Left colon (tissue), 2 donors: ENCODE measurements at places on chromosomes 2 and 18. TPM values are rescaled to one million over a fixed set of nuclear protein-coding genes. Genes with fewer than 3 reads are reported as not detected.

Gene SLC19A3
- 8.5 TPM for total RNA-seq

Gene TMEM178A
- total RNA-seq = 2.0 TPM

GRCh38 chr2:221554769-221555493 lies 17.2 kb downstream of the EPHA4 start:
- no peak for DNase-seq

- no peak for DNase-seq
Measured at GRCh38 chr2:239479471-239479870, 78.7 kb upstream of the HDAC4 start.

DNA sequence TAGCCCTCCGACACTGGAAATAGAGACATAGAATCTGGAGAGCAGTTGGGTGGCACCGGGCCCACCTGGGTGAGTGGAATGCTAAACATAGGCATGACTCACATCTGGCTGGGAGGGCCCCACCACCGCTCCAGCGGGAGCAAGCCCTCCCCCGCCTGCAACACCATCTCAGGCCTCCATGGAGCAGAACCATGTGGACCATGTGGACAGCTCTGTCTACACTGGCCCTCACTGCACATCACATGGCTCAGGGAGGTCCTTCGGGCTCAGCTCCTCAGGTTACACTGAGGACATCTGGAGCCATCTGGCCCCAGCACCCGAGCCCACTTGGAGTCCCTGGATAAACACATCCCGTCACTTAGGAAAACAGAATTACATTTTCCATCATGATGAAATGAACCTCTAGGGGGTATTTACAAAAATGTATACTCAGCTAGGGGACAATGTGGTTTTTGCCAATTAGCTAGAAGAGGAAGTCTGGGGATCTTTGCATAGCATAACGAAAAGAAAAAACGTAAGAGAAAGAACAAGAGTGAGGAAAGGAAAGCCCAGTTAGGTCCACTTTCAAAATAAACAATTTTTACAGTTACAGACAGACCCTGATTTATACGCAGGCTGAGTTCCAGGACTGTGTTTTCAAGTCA lies 30.7 kb upstream of the MLPH start:
- DNase-seq = no peak

GRCh38 chr18:6200204-6200774 lies 214.4 kb downstream of the L3MBTL4 start:
- no peak for DNase-seq

GRCh38 chr2:197498937-197499593 lies 575 bp downstream of the HSPD1 start:
- DNase-seq = peak; percentile 76

- peak; percentile 19 for DNase-seq
Measured at GRCh38 chr2:128435576-128436478, 117.2 kb upstream of the HS6ST1 start.

DNA sequence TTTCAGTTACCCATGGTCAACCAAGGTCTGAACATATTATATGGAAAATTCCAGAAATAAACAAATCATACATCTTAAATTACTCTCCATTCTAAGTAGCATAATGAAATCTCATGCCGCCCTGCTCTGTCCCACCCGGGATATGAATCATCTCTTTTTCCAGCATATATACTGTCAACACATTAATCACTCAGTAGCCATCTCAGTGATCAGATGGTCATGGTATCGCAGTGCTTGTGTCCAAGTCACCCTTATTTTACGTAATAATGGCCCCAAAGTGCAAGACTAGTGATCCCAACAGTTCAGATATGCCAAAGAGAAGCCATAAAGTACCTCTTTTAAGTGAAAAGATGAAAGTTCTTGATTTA lies 43.8 kb downstream of the OSBPL6 start:
- DNase-seq = no peak

DNA sequence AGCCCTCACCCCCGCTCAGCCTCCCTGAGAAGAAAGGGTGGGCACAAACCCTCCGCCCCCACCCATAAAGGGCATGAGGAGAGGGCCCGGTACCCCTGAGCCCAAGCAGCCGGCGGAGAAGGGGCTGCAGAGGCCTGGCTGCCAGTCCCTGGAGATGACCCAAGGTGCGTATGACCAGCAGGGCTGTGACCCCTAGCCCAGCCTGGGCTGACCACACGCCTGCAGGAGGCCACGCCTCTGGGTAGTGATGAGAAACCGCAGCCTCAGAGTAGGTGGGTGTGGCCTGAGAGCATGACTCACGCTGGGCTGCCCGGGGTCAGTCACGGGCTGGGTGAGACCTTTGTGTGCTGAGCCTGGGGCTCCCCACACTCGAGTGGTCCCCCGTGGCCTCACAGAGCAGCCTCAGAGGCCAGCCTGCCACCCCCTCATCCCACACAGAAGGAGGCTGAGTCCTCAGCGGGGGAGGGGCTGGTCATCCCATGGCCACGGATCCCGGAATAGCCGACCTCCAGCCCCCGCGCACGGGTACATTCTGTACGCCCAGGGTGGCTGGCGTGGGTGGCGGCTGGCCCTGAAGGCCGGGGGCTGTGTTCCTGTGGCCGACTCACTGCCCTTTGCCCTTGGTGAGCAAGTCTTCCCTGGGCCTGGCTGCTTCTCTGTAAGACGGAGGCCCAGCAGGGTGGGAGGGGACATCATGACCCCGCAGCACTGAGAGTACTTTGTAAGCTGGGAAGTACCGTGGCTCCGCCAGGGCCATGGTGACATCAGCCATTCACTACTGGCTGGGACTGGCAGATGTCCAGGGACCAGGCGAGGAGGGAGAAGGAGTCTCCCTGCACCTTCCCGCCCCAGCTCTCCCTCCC lies 110.8 kb upstream of the OTOS start:
- peak; percentile 75 for DNase-seq

GRCh38 chr2:137748533-137748932 lies 215.7 kb upstream of the HNMT start:
- no peak for DNase-seq

GRCh38 chr2:45115181-45115580 lies 105.9 kb upstream of the SIX2 start:
- DNase-seq = no peak
